ENCODE measurements at places on chromosomes 1 and 21. TPM values are rescaled to one million over a fixed set of nuclear protein-coding genes. Genes with fewer than 3 reads are reported as not detected.

GRCh38 chr1:25809929-25810328 lies 9.8 kb upstream of the MTFR1L start:
- H3K27ac ChIP-seq: no peak overlapping the region
- no peaks in the 10 kb centered on the region for H3K27me3 ChIP-seq
- peaks cover 18% of the 10 kb centered on the region for H3K4me1 ChIP-seq
- H3K4me3 ChIP-seq: no peak overlapping the region
- no peak for DNase-seq
- H3K36me3 ChIP-seq: no peaks in the 10 kb centered on the region

DNA sequence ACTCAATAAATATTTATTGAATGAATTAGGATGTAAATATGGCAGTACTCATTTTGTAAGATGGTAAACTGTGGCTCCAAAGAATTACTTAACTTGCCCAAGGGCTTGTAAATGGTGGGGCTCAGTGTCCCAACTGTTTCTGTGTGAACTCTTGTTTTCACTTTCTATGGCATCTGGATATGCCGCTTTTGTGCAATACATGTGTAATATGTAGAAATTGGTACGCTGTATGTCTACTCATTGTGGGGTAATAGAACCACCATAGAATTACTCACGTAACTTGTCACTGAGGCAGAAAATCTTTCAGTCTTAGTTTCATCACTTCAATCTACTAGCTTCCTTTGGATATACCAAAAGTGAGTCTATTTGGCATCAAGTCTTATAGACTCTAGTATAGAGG lies 977 bp downstream of the PRPF3 start:
- H3K36me3 ChIP-seq: peaks cover 19% of the 10 kb centered on the region
- H3K4me1 ChIP-seq: no peaks in the 10 kb centered on the region
- H3K4me3 ChIP-seq: peak overlapping the region; percentile 86
- peak overlapping the region; percentile 86 for H3K27ac ChIP-seq

DNA sequence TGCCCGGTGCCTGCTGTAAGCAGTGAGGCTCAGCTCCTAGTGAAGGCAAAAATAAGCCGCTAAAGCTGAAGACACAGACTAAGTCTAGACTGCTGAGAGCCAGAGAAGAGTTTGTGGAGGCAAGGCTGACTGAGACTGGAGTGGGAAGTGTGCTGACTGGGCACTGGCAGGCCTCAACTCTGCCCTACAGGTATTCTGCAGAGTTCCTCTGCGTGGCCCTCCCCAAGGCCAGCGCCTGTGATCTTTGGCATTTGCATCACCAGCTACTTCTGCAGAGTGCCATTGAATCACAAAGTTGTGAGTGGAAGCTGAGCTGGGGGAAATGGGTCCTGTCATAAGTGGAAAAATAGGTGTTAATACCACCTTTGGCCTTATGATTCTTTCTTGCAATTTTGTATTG lies 905.7 kb downstream of the PLA2G4A start:
- no peak overlapping the region for H3K27ac ChIP-seq
- no peaks in the 10 kb centered on the region for H3K36me3 ChIP-seq
- DNase-seq: no peak
- no peak overlapping the region for H3K4me3 ChIP-seq

DNA sequence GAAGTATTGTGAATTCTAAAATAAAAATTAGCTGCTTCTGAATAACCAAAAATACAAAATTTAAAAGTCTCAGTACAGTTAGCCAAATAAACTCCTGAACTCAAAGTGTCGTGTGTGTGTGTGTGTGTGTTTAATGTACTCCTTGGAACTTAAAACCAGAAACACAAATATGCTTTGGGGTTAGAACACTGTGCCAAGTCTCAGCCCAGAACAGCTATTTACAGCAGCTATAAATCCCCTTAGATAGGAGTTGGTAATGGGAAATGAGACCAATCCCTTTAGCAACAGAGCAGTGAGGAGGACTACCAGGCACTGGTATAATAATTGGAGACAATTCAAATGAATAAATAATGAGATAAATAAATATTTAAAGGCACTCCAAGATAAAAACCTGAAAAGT lies 83.1 kb downstream of the PATJ start:
- no peak overlapping the region for H3K27ac ChIP-seq
- no peaks in the 10 kb centered on the region for H3K27me3 ChIP-seq
- no peak overlapping the region for H3K4me3 ChIP-seq
- H3K36me3 ChIP-seq: no peaks in the 10 kb centered on the region
- DNase-seq: no peak
- H3K4me1 ChIP-seq: no peaks in the 10 kb centered on the region

DNA sequence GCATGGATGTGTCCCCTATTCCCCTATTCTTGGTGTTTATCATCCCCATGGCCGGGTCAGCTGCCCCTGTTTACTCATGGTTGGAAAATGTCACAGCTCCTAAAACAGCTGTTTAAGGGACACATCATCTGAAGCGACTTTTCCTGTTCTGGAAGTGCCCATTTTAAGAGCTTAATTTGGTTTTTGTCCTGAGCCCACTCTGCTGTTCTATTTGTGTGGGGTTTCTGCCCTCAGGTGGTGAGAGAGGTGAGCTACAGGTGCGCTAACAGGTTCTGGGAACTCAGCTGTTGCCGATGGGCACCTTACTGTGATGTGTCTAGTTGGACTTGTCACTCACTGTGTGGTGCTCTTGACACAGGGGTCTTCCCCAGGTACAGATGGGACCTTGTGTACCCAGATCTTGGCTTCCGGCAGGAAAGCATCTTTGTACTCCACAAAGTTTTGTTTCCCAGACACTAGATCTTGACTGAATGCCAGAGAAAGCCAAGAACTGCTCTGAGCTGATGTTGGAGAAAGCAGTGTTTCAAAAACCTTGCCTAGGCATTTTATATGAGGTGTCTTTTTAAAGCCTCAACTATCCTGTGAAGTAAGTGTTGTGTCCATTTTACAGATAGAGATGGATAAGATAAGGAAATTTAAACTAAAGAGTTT lies 59.0 kb upstream of the CD1D start:
- peak; percentile 56 for DNase-seq
- no peak overlapping the region for H3K27ac ChIP-seq
- H3K4me1 ChIP-seq: no peaks in the 10 kb centered on the region
- no peaks in the 10 kb centered on the region for H3K36me3 ChIP-seq
- H3K27me3 ChIP-seq: no peaks in the 10 kb centered on the region

The ARHGAP30 gene
- 0.21 TPM for polyA plus RNA-seq

GRCh38 chr1:152145769-152146168 lies 13.3 kb downstream of the RPTN start:
- no peak for DNase-seq
- H3K4me1 ChIP-seq: peaks cover 15% of the 10 kb centered on the region
- no peaks in the 10 kb centered on the region for H3K36me3 ChIP-seq
- no peaks in the 10 kb centered on the region for H3K27me3 ChIP-seq
- H3K27ac ChIP-seq: no peak overlapping the region
- no peak overlapping the region for H3K4me3 ChIP-seq

The CFHR1 gene
- 0.74 TPM for polyA plus RNA-seq

GRCh38 chr1:226255380-226255779 lies 31.9 kb downstream of the MIXL1 start:
- no peak overlapping the region for H3K4me3 ChIP-seq
- DNase-seq: peak; percentile 7
- H3K27ac ChIP-seq: no peak overlapping the region
- H3K27me3 ChIP-seq: no peaks in the 10 kb centered on the region
- H3K4me1 ChIP-seq: no peaks in the 10 kb centered on the region

DNA sequence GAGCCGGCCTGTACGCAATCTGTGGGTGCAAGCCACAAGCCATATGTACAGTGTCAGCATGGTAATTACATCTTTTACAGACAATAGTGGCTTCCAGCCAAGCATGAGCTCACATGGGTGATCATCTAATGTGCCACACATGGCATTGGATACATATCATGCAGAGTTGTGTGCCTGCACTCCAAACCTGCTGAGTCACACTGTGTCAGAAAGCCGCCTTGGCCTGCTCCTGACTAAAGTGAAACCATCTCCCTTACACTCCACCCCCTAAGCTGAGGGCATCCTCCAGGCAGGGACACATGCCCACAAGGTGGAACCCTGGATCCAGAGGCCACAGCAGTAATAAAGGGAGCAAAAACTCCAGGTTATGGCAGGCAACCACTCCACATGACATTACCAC lies 72.5 kb downstream of the KCNT2 start:
- H3K27ac ChIP-seq: no peak overlapping the region
- no peaks in the 10 kb centered on the region for H3K4me1 ChIP-seq
- H3K36me3 ChIP-seq: no peaks in the 10 kb centered on the region
